Posterior cingulate gyrus (tissue), 11 donors: ENCODE measurements at places on chromosomes 7 and 10.

DNA sequence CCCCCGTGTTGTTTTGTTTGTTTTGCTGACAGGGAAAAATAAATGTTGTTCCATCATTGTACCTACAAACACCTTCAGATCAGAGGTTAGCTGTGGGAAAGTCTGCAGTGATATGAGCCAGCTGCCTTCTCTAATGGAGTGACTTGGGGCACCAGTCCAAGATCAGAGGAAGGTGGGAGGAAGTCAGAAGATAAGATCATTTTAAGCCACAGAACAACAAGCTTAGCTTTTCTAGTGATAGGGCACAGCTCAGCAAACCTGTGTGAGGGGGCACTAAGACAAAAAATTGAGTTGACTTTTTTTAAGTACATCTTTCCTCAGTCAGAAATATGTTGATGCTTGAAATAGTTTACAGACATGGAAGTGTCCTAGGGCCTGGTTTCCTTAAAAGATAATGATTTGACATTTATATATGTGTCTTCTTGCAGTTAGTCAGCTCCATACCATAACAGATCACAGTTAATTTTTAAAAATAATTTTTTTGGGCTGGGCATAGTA, 240.3 kb upstream of the KAT6B start:
- no peak for DNase-seq

GRCh38 chr10:78689584-78689935, 379.2 kb upstream of the ZMIZ1 start:
- no peak for DNase-seq

GRCh38 chr7:138816650-138817049, 18.7 kb upstream of the ATP6V0A4 start:
- no peak for DNase-seq

DNA sequence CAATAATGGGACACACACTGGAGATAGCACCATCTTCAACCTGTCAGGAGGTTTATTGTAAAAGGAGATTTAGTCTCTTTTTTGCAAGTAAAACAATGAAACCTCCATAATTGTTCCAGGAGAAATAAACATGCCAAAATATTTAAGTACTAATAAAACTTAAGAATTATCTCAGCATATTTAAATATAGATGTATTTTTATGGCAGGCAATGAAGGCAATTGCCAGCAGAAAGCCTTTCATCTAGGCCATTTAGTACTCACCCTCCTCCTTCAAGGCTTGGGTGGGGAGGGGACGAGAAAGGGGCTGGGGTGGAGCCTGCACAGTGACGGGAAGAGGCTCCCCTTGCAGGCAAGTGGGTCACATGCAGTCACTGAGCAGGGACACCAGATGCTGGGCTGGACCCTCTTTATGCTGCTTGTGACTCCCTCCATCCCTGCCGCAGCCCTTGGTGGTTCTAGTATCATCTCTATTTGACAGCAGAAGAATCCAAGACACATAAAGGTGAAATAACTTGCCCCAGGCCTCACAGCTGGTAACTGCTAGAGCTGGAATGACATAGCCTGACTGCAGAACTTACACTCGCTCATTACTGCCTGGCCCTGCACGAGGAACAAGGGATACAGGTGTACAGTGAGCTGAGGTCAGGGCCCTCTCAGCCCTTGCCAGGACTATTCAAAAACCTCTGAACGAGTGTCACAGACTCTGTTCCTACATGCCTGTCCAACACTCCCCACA, 449.5 kb upstream of the ZMIZ1 start:
- DNase-seq = no peak
